Germinal center (tissue), 1 donor: ENCODE measurements at places on chromosomes 11 and 22.

GRCh38 chr11:73395297-73396208 lies 19.4 kb downstream of the RELT start:
- no peak for DNase-seq

DNA sequence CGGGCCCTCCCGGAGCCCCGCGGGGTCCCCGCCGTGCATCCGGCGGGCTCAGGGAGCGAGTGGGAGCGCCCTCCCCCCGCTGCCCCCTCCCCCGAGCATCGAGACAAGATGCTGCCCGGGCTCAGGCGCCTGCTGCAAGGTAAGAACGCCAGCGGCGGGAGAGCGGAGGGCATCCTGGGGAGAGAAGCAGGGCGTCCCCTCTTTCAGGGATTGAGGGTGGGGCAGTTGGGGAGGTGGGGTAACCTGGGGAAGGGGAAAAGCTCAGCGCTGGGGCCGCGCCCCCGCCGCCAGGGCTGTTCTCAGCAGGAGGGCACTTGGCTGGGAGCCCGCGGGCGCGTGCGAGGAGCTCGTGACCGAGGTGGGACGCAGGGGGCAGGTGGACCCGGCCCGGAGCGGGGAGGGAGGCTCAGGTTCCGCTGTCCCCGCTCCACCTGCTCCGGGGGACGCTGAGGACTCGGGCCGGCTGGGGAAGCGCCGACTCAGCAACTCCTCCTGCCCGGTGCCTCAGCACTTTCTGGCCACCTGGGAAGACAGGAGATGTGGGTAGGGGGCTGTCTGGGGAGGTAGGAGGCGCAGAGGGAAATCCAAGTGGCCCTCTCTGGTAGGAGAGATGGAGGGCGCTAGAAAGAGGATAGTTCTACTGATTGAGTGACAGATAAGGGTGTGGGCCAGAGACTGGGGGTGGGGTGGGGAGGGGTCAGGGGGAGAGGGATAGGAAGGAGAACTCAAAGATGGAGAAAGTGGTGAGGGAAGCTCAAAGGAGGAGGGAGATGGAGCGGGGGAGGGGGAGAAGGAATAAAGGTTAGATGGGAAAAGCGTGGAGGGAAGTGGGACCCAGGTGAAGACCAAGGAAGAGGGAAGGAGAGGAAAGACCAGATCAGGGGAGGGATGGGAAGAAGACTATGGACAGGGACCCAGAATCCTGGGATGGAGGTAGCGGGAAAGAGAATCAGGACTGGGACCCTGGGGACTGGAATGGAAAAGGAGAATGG lies 726 bp downstream of the RTN4RL2 start:
- no peak for DNase-seq

- DNase-seq, result peak; percentile 24
Measured at GRCh38 chr22:34111210-34111824, 191.0 kb upstream of the LARGE1 start.

GRCh38 chr11:72585762-72586311 lies 88.4 kb downstream of the PDE2A start:
- peak; percentile 83 for DNase-seq

DNA sequence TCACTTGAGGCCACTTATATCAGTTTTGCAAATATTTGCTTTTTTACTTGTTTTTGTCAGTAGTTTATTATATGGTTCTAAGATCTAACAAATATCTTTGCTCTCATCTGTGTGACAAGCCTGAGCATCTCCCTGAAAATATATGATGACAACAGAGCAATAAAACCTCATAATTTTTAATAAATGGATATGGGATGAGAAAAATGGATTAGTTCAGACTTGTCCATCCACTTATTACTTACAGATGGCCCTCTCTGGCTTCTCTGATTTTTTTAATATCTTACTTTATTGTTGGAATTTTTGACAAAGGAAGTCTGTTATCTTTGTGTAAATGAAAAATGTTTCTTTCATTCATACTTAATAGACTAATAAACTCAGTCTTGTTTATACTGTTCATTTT lies 491.4 kb upstream of the RAG2 start:
- DNase-seq, result no peak

DNA sequence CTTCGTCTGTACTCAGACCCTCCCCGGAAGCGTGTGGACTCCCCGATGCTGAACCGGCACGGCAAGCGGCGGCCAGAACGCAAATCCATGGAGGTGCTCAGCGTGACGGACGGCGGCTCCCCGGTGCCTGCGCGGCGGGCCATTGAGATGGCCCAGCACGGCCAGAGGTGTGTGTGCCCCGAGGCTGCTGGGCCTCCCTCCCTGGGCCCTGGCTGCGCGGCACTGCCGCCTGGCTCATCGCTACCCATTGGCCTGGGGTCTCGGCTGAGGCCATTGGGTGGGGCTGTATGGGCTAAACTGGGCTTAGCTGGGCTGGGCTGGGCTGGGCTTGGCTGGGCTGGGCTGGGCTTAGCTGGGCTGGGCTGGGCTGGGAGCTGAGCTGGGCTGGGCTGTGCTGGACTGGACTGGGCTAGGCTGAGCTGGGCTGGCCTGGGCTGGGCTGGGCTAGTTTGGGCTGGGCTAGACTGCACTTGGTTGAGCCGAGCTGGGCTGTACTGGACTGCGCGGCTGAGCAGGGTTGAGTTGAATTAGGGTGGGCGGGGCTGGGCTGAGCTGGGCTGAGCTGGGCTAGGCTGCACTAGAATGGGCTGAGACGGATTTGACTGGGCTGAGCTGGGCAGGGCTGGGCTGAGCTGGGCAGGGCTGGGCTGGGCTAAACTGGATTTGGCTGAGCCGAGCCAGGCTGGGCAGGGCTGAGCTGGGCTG lies 40.7 kb downstream of the MOB2 start:
- DNase-seq, result no peak

DNA sequence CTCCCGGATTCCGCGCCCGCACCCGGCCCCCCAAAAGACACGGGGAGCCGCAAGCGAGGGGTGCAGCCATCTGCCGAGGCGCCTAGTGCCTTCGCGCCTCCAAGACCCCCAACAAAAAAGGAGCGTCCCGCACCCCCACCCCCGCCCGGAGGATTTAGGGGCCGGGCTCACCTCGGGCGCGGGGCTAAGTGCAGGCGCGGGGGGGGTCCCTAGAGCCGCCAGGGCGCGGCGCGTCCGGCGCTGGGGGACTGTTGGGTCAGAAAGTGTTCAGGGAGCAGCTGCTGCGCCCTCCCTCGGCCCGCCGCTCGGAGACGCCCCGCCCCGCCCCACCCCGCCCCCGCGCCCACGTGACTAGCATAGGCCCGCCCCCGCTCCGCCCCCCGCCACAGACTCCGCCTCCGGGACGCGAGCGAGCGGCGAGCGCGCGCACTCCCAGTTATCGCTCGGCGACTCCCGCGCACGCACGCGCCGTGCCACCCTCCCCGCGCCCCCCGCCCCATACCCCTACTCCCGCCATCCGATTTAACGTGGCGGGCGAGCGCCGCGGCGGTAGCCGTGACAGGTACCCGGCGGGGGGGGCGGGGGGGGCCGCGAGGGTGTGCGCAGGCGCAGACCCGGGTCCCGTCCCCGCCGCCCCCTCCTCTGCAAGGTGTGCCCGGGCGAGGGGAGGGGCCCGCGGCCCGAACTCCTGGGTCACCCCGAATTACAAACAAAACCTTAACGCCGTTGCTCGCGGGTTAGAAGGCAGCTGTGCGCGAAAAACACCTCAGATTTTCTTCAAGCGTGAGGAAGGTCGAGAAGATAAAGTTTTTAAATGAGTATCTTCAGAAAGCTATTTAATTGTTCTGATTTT lies 56.2 kb downstream of the KCNJ4 start:
- DNase-seq, result peak; percentile 87

GRCh38 chr22:29755889-29756288 lies 10.9 kb downstream of the ZMAT5 start:
- DNase-seq, result no peak
